Activated CD4-positive, alpha-beta T cell treated with anti-CD3 and anti-CD28 coated beads, Interleukin-10, Interleukin-2, amounts not matched to agents 100 ng/mL and 50 ng/mL, durations not matched to agents 16 hours and 8 hours (primary cell): ENCODE measurements at places on chromosomes 6 and 20.

GRCh38 chr20:8627340-8628004, 441.4 kb upstream of the PLCB4 start:
- DNase-seq: no peak

GRCh38 chr6:33123732-33124524, 48.1 kb downstream of the HLA-DPB1 start:
- DNase-seq: peak; percentile 53

- DNase-seq: no peak
These were observed 17.6 kb upstream of the SLC22A3 start for GRCh38 chr6:160330619-160331018.

GRCh38 chr6:55445648-55446204, 118.5 kb downstream of the GFRAL start:
- DNase-seq: peak; percentile 6

GRCh38 chr6:143596866-143597265, 80.9 kb upstream of the PHACTR2 start:
- no peak for DNase-seq

DNA sequence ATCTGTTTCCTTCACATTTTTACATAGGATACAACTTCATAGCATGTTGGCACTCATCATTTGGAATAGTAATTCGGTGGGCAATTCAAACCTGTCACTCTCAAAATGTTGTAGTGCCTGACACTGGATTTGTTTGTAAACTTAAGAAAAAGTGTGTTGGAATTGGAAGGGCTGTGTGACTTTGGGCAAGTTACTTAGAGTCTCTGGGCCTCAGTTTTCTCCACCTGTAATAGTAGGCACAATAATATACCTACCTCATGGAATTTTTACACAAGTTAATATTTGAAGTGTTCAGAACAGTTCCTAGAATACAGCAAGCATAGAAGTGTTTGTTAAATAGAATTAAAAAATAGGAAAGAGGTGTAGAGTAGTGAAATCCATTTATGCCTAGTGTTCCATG, 15.0 kb upstream of the BCAS1 start:
- no peak for DNase-seq

GRCh38 chr20:38828514-38829295, 23.2 kb downstream of the PPP1R16B start:
- DNase-seq: no peak

DNA sequence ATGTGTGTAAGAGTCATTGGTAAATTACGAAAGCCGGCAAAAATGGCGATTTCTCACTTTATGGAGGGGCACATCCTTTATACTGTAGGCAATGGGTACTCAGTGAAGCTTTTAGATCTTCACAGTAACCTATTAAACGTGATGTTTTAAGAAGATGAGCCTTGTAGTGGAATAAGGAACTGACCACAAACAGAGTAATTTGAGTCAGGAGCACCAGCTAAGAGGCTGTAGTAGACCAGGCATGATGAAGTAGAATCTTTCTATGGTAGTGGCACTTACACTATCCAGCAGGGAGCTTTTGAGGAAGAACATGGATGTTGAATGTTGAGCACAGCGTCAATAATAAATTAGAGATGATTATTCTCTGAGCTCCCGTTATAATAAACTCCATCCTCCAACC, 65.9 kb downstream of the HIVEP2 start:
- DNase-seq: peak; percentile 57
